GM04504 (cell line): ENCODE measurements at places on chromosomes 2 and 18.

DNA sequence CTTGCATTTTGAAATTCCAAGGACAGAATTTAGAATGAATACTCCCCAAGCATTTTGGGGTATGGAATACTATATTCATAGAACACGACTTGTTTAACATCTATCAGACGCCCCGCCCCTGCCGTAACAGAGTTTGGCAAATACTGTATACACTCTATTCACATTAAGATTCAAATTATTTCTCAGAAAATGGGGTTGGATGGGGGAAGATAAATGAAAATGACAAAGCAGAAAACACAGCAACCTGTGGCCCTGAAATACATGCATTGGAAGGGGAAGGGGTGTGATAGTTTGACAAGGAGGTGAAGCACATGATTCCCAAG, 634.6 kb upstream of the SLC39A10 start:
- no peak for DNase-seq

- no peak for DNase-seq
These were observed 176.1 kb upstream of the HS6ST1 start for GRCh38 chr2:128494640-128495321.

DNA sequence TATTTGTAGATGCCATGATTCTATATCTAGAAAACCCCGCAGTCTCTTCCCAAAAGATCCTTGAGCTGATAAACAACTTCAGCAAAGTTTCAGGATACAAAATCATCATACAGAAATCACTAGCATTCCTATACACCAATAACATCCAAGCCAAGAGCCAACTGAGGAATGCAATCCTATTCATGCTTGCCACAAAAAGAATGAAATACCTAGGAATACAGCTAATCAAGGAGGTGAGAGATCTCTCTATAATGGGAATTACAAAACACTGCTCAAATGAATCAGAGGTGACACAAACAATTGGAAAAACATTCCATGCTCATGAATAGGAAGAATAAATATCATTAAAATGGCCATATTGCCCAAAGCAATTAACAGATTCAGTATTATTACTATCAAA, 551.4 kb upstream of the SLC39A10 start:
- no peak for DNase-seq

GRCh38 chr18:70291295-70291574, 2.4 kb downstream of the SOCS6 start:
- DNase-seq: no peak

DNA sequence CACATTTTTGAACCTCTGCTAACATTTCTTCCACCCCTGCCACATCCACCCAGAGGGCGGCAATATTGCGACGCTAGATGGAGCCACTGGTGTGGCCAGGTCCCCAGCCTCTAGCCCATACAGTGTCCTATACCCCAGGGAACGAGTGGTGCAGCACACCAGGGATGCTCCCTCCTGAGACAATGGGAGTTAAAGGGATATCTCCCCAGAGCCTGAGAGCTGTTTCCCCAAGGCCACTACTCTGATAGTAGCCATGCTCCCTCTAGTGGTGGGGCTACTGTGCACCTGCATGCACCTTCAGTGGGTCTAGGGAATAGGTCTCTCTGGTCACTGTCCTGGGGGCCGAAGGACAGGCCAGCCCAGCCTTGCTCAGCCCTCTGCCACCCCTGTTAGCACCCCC, 336.4 kb upstream of the FSHR start:
- no peak for DNase-seq

- no peak for DNase-seq
These were observed 885.0 kb downstream of the SLC4A3 start for GRCh38 chr2:220512419-220512818.

- DNase-seq: no peak
These were observed 1305.4 kb downstream of the DSC3 start for GRCh38 chr18:29737190-29737589.

GRCh38 chr2:11753886-11754699, 7.7 kb downstream of the LPIN1 start:
- no peak for DNase-seq

DNA sequence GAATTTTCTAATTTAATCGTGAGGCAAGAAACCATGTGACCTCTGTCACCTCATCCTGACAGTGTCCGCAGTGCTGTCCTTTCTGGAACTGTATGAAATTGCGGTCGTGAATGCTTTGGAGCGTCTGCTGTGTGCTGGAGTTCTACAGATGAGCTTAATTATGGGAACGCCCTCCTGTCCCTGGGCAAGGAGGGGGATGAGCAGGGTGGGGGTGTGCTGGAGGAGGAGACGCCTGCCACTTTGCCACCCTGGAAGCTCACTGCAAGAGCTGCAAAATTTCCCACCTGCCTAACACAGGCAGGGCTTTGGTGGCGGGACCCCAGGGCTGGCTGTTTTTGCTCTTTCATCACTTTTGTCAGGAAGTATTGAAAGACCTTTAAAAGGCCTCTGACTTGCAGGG, 6.5 kb downstream of the LPIN1 start:
- DNase-seq: no peak

GRCh38 chr18:41059126-41059415, 896.0 kb upstream of the PIK3C3 start:
- no peak for DNase-seq

GRCh38 chr18:60469387-60470100, 97.0 kb upstream of the MC4R start:
- no peak for DNase-seq

DNA sequence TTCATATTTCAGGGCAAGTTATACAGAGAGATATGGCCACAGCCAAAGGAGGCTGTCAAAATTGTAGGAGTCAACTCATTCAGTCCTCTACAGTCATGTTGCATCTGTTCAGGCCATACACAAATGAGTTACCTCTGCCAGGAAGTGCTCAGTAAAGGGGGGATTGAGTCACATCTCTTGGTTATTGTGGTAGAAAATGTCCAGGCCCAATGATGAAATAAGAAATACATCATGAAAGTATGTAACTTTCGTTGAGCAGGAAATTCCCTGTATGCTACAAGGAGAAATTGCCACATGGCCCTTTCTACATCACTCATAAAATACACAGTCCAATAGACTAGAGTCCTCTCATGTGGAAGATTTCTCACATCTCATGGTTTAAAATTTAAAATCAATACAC, 103.9 kb upstream of the COL3A1 start:
- DNase-seq: peak; percentile 81

GRCh38 chr2:75698918-75699317, 11.8 kb downstream of the GCFC2 start:
- DNase-seq: no peak

DNA sequence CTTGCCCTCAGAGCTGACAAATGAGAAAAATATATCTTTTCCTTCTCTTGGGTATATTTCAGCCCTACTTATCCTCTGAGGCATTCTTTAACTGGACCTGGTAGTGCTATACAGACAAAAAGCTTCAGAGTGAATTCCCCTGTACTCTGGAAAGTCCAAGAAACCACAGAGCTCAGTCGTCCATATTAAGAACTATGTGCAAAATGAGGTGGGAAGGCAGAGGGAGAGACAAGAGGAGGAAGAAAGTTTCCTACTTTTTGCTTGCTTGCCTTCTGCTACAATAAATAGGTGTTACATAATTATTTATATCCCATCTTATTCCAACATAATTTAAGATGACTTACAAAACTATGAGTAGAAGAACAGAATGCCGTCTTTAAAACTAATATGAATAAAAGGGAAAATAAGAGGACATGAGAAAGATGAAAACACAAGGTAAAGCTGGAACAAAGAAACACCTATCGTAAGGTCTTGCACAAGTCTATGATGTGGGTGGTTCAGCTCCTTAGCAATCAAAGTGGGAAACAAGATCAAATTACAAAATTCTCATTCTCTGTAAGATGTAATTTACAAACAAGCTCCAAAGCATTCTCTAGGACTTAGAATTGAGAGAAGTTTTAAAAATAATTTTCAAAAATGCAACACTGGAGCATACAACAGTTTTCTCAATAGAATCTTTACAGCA, 97.9 kb downstream of the BAZ2B start:
- no peak for DNase-seq

- DNase-seq: no peak
These were observed 61.4 kb downstream of the LHCGR start for GRCh38 chr2:48694149-48694548.

DNA sequence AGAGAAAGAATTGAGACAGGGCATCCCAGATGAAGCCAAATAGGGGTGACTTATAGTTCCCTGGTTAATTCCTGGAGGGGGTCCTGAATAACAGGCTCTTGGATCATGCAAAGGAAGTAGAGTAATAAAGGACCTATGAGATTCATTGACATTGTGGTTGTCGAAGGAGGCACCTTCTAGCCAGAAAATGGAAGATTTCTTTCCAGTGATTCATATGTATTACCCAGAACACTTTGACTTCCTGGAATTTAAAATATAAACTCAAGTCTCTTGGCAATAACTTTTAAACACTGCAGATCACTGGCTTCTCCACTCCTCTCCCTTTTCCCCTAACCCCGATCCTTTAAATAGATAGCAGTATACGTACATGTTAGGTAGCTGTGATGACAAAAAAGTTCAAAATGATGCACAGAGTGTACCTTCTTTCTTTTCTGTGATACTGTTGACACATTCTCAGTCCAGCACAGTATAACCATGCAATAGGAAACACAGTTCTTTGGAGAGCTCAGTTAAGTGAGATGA, 211.8 kb downstream of the LTBP1 start:
- DNase-seq: no peak

DNA sequence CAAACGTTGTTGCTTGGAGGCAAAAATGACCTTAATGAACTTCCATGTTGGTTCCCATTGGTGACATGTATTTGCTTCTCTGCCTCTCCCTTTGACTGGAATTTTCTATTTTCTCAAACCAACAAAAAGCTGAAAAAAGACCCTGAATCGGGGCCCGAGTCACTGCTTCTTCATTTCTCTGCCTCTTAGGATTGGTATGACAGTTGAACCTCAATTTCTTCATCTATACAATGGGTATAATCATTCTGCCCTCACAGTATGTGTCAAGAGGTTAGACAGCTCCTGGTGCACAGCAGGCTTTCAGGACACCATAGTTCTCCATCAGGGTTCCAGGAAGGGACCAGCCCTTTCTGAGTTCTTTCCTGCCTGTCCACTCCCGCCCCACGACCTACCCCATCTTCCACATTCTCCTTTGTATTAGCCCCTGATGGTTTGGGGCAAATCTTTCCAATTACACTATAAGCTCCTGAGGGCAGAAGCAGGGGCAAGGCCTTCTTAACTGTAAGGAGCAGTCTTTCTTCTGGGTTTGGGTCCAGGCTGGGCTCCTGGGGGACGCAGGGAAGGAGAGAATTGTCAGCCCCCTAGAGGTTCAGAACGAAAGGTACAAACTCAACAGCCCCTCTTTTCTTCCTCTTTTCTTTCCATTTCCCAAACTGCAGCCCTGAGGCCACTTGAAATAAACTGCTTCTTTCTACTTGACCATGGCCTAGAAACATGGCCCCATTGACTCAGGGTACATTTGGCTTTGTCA, 6.3 kb upstream of the PKDCC start:
- no peak for DNase-seq

DNA sequence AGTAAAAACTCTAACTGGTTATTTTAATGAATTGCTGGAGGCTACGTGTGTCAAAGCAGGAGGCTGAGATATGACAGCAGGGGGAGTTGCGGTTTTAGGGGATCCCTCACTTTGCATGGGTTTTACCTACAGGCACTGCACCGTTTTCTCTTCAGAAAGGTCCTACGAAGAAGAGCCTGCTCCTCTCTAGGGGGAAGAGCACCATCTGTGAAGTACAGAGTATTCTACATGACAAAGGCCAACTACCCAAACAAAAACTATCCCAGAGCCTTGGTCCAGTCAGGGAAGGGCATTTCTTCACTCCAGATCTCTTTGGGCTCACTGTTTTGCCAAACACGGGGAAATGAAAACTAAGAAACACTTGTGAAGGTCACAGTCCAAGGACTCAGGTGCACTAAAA, 696.7 kb upstream of the SOX11 start:
- DNase-seq: no peak

GRCh38 chr18:23204589-23205235, 69.4 kb downstream of the CABLES1 start:
- no peak for DNase-seq

DNA sequence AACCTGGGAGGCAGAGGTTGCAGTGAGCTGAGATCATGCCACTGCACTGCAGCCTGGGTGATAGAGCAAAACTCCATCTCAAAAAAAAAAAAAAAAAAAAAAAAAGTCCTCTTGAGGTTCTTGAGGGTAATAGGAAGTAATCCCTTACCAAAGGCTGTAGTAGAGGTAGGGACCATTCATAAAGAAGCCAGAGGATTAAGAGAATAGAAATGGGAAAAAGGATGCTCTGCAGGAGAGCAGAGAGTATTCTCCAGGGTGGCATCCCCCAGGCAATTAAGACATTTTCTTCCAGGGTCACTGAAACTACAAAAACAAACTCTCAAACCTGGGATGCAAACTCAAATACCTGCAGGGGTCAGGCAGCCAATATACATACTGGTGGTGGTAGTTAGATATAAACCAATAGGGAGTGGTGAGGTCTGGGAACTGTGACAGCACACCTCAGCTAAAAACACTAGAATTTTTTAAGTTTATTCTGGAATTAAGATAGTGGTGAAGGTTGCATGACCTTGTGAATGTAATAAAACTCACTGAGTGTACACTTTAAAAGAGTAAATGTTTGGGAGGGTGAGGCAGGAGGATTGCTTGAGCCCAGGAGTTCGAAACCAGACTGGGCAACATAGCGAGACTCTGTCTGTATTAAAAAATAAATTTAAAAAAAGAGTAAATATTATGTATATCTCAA, 24.7 kb downstream of the RAPH1 start:
- DNase-seq: no peak

- DNase-seq: no peak
These were observed 443.1 kb downstream of the CCDC85A start for GRCh38 chr2:56626927-56627326.

DNA sequence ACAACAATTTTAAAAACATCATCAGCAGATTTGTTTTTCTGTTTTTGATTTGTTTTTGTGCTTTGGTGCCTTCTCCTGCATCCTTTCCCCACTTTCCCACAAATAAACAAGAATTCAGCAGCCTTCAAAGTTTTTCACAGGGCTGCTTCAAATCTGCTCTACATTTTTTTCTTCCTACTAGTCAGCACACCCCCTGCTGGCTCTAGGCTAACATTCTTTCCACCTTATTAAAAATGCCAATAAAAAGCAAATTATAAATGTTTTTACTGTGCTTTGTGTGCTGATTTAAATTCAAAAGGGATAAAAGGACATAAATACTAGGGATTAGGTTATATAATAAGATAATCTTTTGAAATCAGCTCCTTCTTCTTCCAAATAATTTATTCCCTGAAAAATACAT, 6.2 kb upstream of the CNTNAP5 start:
- no peak for DNase-seq

DNA sequence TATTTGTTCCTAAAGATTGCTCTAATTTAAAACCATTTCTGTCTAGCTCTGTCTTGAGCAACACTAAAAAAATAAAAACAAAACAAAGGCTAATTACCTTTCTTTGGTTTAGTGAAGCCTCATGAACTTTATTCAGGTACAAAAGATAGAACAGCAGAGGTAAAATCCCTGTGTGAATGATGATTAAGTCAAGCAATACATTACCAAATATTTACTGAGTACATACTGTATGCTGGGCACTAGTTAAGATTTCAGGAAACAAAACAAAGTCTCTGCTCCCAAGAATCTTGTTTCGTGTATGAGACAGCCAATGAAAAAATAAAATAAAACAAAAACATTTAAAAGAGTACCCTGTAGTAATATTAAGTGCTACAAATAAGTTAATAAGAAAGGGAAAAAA, 257.5 kb downstream of the RND3 start:
- DNase-seq: no peak
